Neural crest cell (in vitro differentiated cells): ENCODE measurements at places on chromosomes 3 and 15.
A peak's percentile ranks its signal among the peaks of the same experiment; 100 is the strongest.

DNA sequence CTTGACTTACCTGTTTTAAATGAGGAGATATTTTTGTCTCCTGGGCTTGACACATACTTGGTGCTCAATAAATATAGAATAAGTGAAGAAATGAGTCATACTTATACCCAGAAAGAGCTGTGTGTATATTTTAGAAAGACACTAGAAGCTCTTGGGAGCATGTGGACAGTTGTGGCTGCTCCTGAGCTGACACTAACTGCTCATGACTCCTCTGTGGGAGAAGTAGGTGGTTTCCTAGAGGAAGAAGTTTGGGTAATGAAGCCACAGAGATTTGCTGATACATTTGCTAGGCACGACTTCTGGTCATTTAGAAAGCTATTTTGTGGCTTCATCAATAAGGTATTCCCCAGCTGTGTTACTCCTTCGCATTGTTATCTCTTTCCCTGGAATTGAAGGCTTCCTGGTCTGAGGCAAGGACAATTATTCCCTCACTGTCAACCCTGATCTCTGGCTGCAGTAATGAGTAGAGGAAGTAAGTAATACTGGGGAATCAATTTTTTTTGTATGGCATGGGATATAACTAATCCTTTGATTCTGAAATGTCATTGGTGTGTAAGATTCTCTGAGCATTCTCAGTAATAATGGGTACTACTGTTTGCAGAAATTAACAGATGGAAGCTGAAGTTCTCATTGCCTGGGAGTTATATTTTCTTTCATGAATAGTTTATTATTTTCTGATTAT, 79.6 kb upstream of the DCBLD2 start:
- DNase-seq = no peak

DNA sequence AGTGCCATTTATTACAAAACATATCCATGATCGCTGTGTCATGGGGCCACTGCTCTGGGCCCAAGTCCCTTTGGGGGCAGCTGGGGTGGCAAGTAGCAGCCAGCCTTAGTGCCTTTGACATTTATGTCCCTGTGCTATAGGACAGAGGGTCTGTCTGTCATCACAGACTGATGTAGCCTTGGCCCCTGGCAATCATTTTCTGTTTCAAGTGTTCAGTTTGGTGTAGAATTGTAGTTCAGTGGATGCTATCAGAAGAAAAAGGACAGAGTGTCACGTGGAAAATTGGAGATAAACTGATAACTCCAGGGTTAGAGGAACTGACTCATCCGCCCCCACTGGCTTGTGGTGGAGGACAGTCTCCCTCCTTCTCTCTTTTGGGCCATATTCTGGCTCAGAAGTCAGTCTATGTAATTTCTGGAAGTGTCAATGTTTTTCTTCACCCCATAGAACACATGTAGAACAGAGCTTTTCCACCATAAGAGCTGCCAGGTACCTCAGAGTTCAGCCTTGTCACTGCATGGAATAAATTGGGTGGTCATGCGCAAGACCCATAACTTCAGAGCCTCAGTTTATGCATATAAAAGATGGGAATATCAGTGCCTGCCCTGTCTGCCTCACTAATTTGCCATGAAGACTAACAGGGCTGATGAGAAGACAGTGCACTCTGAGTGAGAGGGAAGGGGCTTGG, 4.5 kb upstream of the MRPS22 start:
- DNase-seq = no peak

GRCh38 chr3:157093096-157093495, 66.9 kb downstream of the CCNL1 start:
- no peak for DNase-seq

DNA sequence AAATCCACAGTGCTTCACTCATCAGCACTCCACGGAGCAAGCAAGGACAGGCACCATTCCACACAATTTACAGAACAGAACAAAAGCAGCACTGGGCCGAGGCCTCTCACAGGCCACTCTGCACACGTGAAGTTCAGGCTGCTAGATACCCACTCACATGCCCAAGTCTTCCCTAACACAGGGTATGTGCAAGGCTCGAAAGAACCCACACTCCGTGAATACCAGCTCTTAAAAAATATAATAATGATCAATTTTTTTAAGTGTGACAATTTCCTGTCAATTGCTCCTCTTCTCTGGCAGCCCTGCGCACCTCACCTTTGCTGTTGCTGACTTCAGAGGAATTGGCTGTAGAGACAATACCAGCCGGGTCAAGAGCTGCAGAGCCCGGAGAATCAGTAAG, 19.0 kb downstream of the XPC start:
- no peak for DNase-seq

- no peak for DNase-seq
Observed at GRCh38 chr3:129577366-129577765, 29.1 kb downstream of the PLXND1 start.

DNA sequence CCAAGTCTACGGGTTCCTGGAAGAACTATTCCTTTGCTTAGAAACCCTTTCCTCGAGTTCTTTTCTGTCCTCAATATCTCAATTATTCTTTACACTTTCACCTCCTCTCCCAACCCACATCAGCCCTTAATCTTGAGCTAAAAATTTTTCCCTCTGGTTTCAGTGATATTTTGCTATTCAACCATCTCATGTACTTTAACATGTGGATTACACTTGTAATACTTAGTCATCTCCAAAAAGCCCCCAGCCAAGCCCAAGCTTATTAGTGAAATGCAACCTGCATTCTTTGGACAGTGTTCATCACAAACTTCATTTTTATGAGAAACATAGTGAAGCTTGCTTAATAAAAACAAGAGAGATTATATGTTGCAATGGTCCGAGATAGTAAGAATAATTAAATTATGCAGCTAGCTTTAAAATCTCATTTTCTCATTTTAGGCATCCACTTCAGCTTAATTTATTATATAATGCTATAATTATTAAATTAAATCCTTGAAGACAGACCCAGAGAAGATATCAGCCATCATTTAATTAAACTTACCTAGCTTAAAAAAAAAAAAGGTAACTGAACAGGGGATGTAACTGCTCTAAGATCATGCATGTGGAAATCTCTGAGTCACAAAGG, 534.5 kb upstream of the TBL1XR1 start:
- DNase-seq = no peak

DNA sequence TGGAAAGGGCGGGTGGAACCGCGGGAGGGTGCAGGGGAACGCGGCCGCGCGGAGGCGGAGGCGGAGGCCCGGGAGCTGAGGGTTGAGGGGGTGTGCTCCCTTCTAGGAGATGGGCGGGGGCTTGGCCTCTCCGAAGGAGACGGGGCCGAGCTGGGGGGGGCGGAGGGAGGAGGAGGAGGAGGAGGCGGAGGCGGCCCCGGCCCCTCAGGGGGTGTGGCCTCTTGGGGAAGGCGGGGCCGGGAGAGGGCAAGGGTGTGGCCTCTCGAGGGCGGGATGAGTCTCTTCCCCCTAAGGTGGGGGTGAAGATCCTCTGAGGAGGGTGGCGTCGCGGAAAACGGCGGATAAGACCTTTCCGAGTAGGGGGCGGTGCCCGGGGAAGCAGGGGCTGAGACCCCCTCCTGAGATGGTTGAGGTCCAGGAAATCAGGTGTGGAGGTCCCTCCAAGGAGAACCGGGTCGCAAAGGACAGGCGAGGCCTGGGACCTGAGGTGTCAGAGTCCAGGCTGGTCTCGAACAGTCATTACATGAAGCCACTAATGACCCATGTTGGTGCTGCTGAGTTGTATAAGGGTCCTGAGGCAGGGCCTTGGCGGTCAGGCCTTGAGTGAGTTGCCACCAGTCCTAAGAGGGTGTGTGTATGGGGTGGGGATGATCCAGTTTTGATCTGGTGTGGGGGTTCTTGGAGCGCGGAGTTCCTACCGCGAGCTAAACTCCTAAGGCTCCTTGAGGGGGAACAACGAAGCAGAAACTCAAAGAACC, 759 bp downstream of the WDR6 start:
- peak; percentile 72 for DNase-seq

DNA sequence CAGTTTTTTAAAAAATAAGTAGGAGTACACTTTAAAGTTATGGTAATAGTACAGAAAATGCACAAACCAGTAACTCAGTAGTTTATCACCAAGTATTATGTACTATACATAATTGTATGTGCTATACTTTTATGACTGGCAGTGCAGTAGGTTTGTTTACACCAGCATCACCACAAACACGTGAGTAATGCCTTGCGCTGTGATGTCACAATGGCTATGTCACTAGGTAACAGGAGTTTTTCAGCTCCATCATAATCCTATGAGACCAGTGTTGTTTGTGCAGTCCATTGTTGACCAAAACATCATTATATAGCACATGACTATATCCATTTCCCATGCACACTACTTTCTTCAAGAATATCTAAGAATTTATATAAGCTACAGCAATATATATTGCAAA, 68.4 kb upstream of the TSPAN3 start:
- DNase-seq = no peak

- DNase-seq = no peak
Observed at GRCh38 chr3:138124188-138124587, 8.0 kb downstream of the A4GNT start.

- DNase-seq = no peak
Observed at GRCh38 chr15:66826507-66826906, 124.5 kb downstream of the SMAD6 start.

- no peak for DNase-seq
Observed at GRCh38 chr3:160564949-160565441, 376 bp downstream of the KPNA4 start.

- DNase-seq = no peak
Observed at GRCh38 chr15:85874236-85874635, 79.5 kb upstream of the KLHL25 start.
